ENCODE measurements at places on chromosomes 6 and 20. TPM values are rescaled to one million over a fixed set of nuclear protein-coding genes. Genes with fewer than 3 reads are reported as not detected.

- no peak for DNase-seq
These were observed 113.5 kb downstream of the SLC35B3 start for GRCh38 chr6:8321671-8322404.

GRCh38 chr6:49801525-49801924, 14.4 kb upstream of the PGK2 start:
- no peak for DNase-seq

DNA sequence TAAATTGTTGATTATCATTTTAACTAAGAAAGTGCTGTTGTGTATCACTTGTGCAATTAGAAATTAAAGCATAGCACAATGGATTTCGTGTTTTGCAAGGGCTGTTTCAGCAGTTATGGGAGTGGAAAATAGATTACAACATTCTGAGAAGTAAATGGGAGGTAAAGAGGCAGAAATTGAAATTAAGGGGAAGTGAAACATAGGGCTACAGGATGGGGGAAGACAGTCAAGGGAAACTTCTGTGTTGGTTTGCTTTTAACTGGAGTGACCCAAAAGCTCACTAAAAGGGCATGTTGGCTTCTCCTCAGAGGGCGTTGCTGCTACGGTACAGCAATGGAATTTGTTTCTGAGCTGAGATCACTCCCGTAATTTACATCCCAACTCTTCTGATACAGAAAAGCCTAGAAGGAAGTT, 147.5 kb downstream of the BCAS1 start:
- no peak for DNase-seq

DNA sequence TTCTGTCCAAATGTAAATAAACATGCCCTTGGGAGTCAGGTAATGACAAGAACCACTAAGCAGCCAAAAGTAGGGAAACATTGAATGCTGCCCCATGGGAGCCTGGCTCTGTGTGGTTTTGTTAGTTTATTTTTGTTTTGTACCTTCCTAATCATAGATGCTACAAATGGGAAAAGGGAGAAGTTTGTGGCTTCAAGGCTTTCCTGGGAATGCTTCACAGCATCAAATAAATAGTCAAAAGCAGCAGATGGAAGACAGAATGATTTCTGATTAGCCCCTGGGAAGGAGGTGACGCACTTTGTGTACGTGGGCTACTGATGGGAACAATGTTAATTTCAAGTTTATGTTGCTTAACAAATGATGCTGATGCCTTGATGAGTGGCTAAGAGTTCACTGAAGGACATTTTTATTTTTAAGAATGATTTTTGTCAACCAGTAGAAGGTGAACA, 532.7 kb downstream of the BCKDHB start:
- no peak for DNase-seq

DNA sequence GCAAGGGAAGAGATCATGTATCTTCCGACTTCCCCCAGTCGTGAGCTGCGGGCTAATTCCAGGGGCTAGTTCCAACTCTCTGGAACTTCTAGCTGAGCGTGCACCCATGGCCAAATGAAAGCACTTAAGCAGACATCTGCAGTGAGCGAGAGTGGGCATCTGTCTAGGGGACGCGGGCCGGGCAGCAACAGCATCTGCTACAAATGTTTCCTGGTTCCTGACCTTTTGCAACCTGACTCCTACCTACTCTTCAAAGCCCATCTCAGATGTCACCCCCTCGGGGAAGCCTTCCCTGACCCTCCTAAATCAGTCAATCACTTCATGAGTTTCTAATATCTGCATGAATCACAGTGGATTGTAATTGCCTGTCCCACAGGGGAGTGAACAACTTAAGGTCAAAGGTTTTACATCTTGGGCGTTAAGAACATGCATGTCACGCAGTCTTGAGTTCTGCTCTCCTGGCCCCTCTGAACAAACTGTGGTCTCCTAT, 141.9 kb downstream of the CEBPB start:
- DNase-seq, result no peak

DNA sequence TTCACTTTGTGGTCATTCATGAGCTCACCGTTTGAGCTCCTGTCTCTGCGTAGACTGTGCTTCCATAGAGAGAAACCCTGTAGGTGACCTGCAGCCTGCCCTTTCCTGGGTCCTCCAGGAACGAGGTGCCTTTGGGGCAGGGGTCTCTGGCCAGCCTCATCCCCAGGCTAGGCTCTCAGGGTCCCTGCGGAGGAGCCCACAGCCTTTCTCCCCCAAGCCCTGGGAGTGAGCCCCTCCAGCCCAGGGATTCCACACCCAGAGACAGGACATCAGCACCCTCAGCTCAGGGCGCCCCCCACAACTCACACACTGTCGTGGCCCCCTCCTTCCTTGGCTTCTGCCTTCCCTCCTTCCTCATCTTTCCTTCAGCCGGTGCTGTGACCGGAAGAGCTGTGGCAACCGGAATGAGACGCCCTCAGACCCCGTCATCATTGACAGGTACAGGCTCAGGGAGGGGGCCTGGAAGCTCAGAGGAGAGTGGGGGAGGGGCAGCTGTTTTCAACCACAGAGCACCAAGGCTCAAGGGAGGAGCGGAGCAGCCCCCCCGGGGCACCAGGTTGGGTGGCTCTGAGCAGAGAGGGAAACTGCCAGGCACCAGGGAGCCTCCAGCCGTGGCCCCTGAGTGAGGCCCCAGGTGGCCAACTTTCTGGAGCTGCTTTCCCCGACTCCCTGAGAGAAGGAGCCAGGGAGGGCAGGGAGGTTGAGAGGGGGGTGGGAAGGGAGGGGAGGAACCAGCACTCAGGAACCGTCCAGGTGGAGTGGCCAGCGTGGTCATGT, 16.8 kb downstream of the EBF4 start:
- DNase-seq, result no peak

- DNase-seq, result no peak
These were observed 88.8 kb downstream of the ATRN start for GRCh38 chr20:3559637-3560036.

- no peak for DNase-seq
These were observed 95.5 kb upstream of the AGPAT4 start for GRCh38 chr6:161369339-161369738.

DNA sequence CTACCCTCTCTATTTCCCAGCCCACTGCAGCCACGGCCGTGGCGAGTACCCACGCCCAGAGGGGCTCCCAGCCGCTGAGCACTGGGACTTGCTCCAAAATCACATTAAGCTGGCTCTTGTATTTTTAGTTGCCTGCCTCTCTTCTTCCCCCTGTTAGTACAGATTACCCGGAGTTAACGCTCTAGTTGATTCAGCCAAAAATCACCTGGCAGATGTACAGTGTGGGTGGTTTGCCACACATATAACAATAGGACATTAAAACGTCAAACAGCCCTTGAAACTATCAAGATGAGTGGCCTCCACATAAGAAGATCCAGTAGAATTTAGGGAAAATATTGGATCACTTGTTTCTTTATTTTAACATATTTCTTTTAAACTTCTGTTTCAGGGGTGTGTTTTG, 268.8 kb upstream of the PRDM1 start:
- no peak for DNase-seq

- DNase-seq, result no peak
These were observed 120.8 kb upstream of the CDYL start for GRCh38 chr6:4655196-4656025.

GRCh38 chr6:121678245-121678644, 242.8 kb downstream of the GJA1 start:
- DNase-seq, result no peak

DNA sequence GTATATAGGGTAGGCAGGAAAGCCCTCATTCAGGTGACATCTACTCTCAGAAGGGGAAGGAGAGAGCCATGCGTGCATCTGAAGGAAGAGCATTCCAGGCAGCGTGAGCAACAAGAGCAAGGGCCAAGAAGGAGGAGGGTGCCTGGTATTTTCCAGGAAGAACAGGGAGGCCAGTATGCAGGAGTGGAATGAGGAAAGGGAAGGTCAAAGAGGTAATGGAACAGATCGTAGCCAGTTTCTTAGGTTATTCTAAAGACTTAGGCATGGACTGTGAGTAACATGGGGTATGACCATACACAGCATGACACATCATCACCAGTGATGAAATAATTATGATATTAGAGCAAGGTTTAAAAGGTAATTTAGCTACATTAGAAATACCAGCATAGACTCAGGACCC, 24.1 kb downstream of the ALDH8A1 start:
- DNase-seq, result no peak

GRCh38 chr6:159104163-159104925, 59.6 kb upstream of the TAGAP start:
- peak; percentile 67 for DNase-seq

- DNase-seq, result peak; percentile 24
These were observed 1.5 kb downstream of the NOL4L start for GRCh38 chr20:32583581-32584070.

DNA sequence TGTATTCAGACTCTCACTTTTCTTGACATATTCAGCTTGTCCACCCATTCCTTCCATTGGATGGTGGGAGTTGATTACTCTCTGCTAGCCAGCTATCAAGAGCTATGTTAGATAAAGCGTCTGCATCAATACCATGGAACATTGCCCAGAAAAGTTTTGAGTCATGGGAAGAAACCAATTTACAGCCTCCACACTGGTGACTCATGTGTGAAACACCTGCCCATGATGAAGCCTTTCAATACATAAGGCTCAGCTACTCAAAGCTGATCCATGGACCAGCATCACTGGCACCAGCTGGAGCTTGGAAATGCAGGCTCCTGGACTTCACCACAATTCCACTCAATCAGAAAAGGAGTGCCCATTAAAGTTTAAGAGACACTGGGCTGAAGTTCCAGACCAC, 16.1 kb downstream of the PLA2G7 start:
- no peak for DNase-seq

DNA sequence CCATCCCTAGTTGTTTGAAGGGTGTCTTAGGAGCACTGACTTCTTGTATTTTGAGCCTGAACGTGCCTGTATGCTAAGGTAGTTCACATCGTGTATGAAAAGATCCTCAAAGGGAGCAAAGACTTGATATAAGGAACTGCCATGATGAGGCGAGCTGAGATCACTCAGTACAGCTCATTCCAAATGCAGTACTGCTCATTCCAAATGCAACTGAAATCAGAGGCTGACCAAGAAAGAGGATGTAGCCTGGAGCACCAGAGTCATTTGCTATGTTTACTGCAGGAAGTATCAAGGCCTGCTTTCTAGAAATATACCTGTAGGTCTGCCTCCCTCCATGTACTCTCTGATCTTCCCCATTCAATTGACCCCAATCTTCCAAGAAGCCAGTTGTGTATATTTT, 832.2 kb downstream of the EYS start:
- DNase-seq, result no peak

HCRTR2 gene
- total RNA-seq, result not detected

IMPG1 gene
- total RNA-seq, result not detected

TNFRSF21 gene
- 0.10 TPM for total RNA-seq

EYA4 gene
- total RNA-seq, result not detected

All from T-helper 17 cell (primary cell).